ENCODE measurements at places on chromosomes 3 and 15. TPM values are rescaled to one million over a fixed set of nuclear protein-coding genes. Genes with fewer than 3 reads are reported as not detected.

The THSD4 gene
- total RNA-seq: 0.99 TPM

The GCNT3 gene
- total RNA-seq: 1.8 TPM

The ALPK3 gene
- total RNA-seq: 6.8 TPM

The RFT1 gene
- 19.2 TPM for total RNA-seq

The CNTN6 gene
- not detected for total RNA-seq

The BCL2A1 gene
- total RNA-seq: not detected

The ZIC4 gene
- not detected for total RNA-seq

The GOLGA8T gene
- total RNA-seq: 0.32 TPM

The CA12 gene
- total RNA-seq: 0.70 TPM

The TFRC gene
- total RNA-seq: 104 TPM

The CFAP100 gene
- not detected for total RNA-seq

The FHIT gene
- 6.7 TPM for total RNA-seq

The FBN1 gene
- 298 TPM for total RNA-seq

The ARL14 gene
- 0.22 TPM for total RNA-seq

The ABI3BP gene
- total RNA-seq: 2.1 TPM

The VPS13C gene
- total RNA-seq: 33.6 TPM

The CFAP92 gene
- 0.52 TPM for total RNA-seq

The ACTC1 gene
- total RNA-seq: 860 TPM

The NSMCE3 gene
- 8.3 TPM for total RNA-seq

The GP9 gene
- not detected for total RNA-seq

The SPTBN5 gene
- total RNA-seq: 5.3 TPM

The BFSP2 gene
- not detected for total RNA-seq

The KIF15 gene
- 1.5 TPM for total RNA-seq

The MEX3B gene
- total RNA-seq: 18.7 TPM

The C3orf22 gene
- total RNA-seq: not detected

The TGM4 gene
- total RNA-seq: 0.18 TPM
